ENCODE measurements at places on chromosomes 2 and 18. TPM values are rescaled to one million over a fixed set of nuclear protein-coding genes. Genes with fewer than 3 reads are reported as not detected.

The CCDC142 gene
- total RNA-seq, result 16.8 TPM

The SCYGR4 gene
- total RNA-seq, result not detected

The CABLES1 gene
- 12.6 TPM for total RNA-seq

The YWHAQ gene
- 677 TPM for total RNA-seq

The CRYGD gene
- not detected for total RNA-seq

The TWIST2 gene
- total RNA-seq, result 18.6 TPM

The OTOS gene
- total RNA-seq, result not detected

Measured in A549 treated with CpdA at 1 μM for 4 hours (cell line).